ENCODE measurements at places on chromosomes 4 and X.

DNA sequence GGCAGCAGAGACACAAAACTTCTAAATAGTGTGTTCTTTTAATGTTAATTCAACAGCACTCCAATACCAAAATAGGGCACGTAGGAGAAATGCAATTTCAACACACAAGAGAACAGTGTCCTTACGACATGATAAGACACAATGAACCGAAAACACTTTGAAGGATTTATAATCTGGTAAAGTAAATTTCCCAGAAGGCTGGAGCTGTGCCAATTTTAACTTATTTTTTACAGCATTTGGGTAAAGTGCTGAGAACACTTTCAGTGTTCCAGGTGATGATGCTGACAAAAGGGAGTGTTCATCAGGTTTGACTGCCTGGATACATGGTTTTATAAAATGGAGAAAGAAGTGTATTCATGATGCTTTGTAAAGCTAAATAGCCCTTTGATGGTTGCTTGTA is 76.5 kb downstream of the MAPK10 start:
- DNase-seq, result no peak

GRCh38 chr4:104500442-104500841 is 5.7 kb upstream of the CXXC4 start:
- peak; percentile 47 for DNase-seq

- DNase-seq, result no peak
Observed at GRCh38 chrX:45622042-45622423, 421.4 kb upstream of the DIPK2B start.

DNA sequence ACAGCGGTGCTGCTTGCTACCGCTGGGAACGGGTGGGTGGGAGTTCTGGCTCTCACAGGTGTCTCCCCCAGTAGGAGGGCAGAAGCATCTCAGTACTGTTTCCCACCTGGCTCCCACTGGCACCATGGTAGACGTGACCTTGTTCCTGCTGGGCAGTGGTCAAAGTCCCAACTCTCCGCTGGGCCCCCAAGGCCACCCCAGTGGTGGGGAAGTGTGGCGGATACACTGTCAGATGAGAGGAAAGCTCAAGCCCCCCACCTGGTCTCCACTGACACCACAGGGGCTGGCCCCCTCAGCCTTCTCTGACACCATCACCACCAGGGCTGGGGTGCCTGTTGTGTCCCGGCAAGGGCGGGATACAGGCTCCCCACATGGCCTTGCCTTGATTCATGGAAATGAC is 24.6 kb downstream of the LETM1 start:
- no peak for DNase-seq

GRCh38 chrX:149074398-149074797 is 430.7 kb downstream of the IDS start:
- peak; percentile 29 for DNase-seq

DNA sequence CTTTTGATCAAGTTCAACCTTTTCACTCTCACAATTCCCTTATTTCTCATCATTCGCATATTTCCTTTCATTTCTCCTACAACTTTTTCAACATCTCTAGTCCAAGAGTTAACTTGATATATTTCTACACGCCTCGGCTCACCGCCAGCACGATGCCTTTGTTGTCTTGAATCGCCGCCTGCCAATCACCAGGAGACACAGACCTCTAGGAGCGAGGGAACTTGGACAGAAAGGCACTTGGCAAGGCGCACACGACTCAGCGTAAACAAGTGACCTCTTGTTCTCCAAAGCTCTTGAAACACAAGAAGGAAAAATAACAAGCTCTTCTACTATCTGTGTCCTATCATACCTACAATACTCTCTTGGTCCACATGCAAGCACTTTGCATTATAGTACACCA is 27.1 kb upstream of the RBMX start:
- peak; percentile 4 for DNase-seq

GRCh38 chr4:145098675-145099037 is 545 bp downstream of the ABCE1 start:
- DNase-seq, result no peak

- no peak for DNase-seq
Observed at GRCh38 chr4:145736241-145736831, 56.4 kb downstream of the C4orf51 start.

- no peak for DNase-seq
Observed at GRCh38 chrX:20237864-20238263, 28.8 kb downstream of the RPS6KA3 start.

DNA sequence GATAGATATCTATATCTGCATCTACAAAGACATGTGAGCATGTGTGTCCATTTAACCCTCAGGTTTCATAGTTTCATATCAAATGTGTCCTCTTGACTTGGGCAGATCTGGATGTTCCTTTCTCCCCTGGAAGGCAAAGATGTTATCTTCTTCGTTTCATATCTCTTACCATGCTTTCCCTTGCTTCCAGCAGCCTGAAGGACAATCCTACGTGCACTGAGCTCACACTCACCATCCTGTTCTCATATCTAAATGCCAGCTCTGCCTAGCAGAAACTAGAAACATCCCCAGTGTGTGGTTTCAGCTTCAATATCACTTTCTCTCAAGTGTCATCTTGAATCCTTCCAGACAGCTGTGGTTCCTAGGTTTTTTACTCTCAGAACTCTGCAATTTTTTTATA is 66.2 kb downstream of the ZAR1 start:
- DNase-seq, result no peak

- DNase-seq, result no peak
Observed at GRCh38 chrX:117196481-117196880, 733.7 kb upstream of the CT83 start.

DNA sequence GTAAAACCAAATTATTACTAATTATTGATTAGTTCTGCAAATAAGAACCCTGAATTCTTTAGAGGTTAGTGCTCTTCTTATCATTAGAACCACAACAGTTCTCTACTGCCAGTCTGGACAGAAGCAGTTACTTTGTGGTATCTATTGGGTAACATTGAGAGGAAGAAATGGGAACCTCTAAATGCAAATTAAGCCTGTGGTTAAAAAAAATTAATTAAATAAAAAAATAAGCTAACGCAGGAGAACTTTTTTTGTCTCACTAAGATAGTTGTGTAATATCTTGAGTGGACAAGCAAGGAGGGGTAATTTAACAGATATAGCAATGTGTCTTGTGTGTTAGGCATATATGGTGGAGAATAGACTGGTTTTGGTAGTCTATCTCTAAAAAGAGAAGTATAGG is 32.9 kb upstream of the TET2 start:
- no peak for DNase-seq

- peak; percentile 50 for DNase-seq
Observed at GRCh38 chr4:185305979-185306442, 89.7 kb downstream of the LRP2BP start.

GRCh38 chr4:177441061-177441802 is 1.0 kb downstream of the AGA start:
- no peak for DNase-seq

- DNase-seq, result no peak
Observed at GRCh38 chr4:40628888-40629287, 776 bp downstream of the RBM47 start.

DNA sequence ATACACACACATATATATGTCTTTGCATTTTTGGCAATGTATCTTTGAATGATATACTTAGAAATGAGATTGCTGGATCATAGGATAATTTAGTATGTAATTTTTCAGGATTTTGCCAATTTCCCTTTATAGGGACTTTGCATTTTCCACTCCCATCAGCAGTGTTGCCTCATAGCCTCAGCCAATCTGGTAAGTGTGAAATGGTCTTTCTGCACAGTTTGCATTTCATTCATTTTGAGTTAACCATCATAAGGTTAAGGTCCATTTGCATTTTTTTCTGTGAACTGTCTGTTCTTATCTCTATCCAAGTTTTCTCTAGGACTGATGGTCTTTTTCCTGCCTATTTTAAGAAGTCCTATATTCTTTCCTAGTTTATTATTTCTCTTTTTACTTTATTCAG is 474.8 kb downstream of the ZNF674 start:
- no peak for DNase-seq

- no peak for DNase-seq
Observed at GRCh38 chr4:61773655-61774245, 573.6 kb downstream of the ADGRL3 start.

DNA sequence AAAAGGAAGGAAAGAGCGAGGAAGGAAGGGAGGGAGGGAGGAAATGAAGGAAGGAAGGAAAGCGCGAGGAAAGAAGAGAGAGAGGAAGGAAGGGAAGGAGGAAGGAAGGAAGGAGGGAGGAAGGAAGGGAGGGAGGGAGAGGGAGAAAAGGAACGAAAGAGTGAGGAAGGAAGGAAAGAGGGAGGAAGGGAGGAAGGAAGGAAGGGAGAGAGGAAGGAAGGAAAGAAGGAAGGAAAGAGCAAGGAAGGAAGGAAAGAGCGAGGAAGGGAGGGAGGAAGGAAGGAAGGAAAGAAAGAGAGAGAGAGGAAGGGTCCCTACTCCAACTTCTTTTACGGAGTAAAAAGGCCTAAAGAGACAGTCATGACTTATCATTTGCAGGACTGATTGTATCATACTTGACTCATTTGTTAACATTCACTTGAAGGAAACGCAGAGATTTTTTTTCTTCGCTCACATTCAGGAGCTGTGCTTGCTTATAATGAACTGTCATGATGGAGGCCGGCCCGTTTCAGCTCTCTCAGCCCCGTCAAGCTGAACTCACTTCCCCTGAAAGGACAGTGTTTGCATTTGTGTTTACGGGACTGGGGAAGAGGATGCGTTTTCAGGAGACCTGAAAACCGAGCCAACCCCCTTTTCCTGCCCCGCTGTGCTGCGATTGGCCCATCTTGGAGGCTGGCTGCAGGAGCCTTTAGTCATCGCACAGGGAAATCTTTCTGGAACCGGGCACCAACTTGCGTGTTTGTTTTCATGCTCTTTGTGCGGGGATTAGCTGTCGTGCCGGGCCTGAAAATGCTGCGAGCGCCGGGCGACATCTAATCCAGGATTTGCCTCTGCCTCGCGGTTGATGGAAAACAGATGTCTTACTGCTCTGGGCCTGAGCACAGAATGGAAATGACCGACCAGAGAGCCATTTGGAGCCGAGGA is 17.8 kb downstream of the TRIM2 start:
- DNase-seq, result peak; percentile 41

GRCh38 chr4:123088501-123088900 is 166.1 kb upstream of the NUDT6 start:
- no peak for DNase-seq

GRCh38 chr4:57425610-57426009 is 315.4 kb upstream of the IGFBP7 start:
- no peak for DNase-seq

DNA sequence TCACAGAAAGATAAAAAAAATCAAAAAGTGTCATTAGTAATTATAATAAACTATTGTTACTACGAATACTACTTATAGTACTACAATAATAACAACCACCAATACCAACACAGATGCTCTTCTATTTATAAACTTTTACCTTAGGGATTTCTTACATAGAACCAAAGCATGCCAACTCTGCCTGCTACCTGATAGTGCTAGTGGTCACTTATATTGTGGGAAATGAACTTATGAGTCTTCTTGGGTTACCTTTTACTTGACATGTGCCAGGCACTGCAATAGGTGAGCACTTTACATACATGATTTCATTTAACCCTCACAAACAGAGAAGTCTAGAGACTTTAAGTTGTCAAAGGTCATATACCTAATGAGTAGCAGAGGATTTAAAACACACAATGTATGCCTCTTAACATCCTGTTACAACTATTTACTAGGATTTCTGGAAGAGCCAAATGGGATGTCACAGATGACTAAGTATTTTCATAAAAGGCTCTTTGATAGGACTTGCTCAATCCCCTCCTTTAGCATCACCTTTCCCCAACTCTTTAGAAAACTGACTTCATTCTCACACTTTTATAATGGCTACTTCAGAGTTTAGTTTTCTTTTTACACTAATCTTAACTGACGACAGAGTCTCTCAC is 265.2 kb downstream of the CHIC1 start:
- no peak for DNase-seq

GRCh38 chrX:67585401-67585800 is 41.6 kb downstream of the AR start:
- DNase-seq, result no peak

GRCh38 chrX:101693476-101693875 is 33.8 kb upstream of the ARMCX2 start:
- DNase-seq, result no peak

- no peak for DNase-seq
Observed at GRCh38 chr4:110751986-110752385, 129.1 kb upstream of the PITX2 start.

DNA sequence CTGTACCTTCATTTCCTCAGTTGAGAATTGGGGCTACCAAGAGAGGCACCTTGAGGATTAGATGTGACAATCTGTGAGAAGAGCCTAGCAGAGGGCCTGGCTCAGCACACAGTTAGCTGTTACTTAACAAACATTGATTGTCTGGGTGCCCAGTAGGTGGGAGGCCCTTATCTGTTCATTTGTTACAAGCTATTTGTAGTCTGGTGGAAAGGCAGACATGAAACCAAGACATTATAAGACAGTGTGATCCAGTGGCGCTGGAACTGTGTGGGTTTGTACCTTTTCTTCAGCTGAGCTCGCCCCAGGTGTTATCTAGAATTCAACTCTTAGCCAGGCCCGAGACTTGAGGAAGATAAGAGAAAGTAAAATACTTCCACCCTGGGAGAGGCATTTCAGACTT is 16.9 kb downstream of the AKAP4 start:
- no peak for DNase-seq

GRCh38 chrX:8433109-8434062 is 31.2 kb upstream of the VCX3B start:
- no peak for DNase-seq

- DNase-seq, result no peak
Observed at GRCh38 chr4:92251711-92252110, 52.1 kb upstream of the GRID2 start.

DNA sequence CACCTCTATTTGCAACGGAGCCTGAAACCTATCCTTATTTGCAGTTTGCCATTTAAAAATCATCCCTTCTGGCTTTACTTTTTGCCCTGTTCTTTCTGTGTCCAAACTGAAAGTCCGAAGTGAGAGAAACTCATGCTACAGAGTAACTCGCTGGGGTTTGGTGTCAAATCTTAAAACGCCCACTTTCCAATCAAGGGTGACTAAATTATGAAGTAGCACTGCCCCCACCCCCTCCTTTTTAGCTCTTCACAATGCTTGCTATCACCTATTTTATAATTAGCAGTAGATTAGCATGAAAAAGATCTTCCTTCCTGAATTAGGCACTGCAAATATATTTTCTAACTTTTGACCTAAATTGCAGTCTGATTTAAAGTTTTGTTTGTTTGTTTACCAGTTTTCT is 52.5 kb downstream of the VGLL1 start:
- DNase-seq, result no peak

DNA sequence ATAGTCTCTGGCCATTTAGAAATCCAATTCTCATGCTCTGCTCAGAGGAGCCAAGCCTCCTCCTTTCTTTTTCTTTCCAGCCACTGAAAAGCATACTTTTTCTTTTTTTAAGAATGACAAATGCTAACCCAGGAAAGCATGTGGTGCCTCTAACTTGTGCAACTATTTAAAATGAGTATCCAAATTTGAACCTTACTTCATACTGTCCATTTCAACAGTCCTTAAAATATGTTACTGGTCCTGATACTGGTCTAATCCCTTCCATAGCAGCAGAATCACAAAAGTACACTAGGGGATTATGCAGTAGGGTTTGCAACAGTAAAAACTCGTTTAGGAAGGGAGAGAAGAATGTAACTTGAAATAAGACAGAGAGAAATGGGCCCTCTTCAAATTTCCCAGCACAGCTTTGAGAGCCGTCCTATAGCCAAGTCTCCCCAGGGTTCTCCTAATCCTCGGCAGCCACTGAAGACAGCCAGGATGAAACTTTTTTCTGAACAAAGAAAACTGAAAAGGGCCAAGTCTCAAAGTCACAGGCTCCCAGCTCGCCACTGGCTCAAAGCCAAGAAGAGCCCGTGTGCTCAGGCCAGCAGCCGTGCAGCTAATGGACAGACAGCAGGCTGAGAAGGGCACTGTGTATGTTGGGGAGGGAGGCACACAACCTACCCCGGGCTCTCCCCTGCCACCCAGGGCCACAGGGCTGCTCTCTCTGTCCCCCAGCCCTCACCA is 39.5 kb downstream of the GPC4 start:
- no peak for DNase-seq
